Stimulated activated CD4-positive, alpha-beta T cell treated with anti-CD3 and anti-CD28 coated beads, Interleukin-1b, Interleukin-23, amount 100 ng/mL, for 1 hour (primary cell): ENCODE measurements at places on chromosomes 4 and X.

GRCh38 chr4:114444211-114444610 lies 154.4 kb upstream of the UGT8 start:
- DNase-seq = no peak

GRCh38 chrX:110056419-110056818 lies 53.5 kb downstream of the TMEM164 start:
- no peak for DNase-seq

DNA sequence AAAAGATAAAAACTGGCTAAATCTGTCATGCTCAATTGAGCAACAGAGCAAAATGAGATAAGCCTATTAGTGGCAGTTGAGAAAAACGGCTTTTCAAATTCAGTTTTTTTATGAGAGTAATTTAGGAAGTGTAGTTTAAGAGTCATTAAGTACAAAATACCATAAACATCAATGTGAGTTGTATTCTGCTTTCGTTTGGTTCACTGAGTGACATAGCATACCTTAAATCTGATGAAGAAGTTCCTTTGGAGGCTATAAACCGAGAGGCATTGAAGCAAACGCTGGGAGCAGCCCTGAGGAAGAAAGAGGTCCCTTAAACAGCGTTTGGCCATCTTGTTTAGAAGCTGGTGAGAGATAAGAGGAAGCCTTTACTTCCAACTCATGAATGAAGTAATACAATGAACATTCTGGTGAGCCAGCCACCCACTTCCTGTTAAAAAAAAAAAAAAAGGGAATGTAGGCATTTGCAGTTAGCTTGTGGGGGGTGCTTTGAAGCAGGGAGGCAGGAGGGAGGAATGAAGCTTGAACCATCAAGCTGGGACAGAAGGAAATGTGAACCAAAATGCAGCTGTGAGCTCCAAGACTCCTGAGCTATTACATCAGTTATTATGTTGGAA lies 132.3 kb downstream of the ZNF330 start:
- DNase-seq = no peak

DNA sequence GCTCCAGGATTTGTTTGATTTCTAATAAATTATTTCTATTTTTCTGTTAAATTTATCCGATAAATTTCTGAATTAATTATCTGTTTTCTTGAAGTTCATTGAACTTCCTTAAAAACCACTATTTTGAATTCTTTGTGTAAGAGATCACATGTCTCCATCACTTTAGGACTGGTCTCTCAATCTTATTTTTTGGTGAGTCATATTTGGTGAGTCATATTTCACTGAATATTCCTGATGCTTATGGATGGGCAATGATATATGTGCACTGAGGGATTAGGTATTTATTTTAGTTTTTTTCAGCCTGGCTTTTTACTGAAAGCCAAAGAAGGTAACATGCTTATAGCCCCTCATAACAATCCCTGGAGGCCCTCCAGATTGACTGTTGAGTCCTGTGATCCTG lies 48.5 kb upstream of the IL15 start:
- DNase-seq = no peak

DNA sequence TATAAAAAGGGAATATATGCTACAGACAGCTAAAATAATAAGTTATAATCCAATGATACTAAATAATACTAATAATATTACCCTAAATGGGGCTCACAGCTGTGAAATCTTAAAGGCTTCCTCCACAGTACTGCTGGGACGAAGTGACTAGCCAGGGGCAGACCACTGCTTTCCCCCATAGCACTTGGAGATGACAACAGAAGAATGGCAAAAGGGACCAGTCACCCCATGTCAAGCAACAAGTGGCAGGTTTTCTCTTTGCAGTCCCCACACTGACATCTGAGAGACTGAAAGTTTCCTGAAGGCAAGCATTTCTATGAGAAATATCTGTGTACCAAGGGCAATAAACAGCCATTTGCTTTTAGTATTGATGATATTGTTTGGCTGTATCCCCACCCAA lies 173.5 kb upstream of the GPC4 start:
- DNase-seq = no peak
